AG04450 (cell line): ENCODE measurements at places on chromosomes 5 and 9.

DNA sequence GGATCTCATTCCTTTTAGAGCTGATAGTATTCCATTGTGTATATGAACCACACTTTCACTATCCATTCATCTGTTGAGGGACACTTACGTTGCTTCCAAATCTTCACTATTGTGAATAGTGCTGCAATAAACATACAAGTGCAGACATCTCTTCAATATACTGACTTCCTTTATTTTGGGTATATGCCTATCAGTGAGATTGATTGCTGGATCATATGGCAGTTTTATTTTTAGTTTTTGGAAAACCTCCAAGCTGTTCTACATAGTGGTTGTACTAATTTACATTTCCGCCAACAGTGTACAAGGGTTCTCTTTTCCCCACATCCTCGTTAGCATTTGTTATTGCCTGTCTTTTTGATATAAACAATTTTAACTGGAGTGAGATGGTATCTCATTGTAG, 33.8 kb upstream of the LECT2 start:
- DNase-seq: no peak

GRCh38 chr9:89648247-89649000, 43.6 kb downstream of the GADD45G start:
- no peak for DNase-seq

- DNase-seq: no peak
Measured at GRCh38 chr5:174523311-174524071, 200.9 kb upstream of the MSX2 start.

DNA sequence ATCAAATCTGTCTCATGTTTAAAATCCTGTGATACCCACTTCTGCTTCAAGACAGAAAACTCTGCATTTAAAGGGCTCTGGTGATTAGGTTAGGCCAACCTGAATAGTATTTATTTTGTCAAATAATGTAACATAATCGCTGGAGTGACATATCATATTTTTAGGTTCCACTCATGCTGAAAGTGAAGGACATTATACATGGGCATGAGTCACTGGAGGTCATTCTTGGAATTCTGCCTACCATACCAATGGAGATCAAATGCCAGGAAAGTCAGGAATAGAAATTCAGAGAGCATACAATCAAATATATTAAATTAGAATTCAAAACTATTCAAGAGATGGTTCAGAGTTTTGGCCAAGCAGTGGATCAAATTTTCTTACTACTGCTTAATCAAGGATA, 97.1 kb upstream of the PRSS3 start:
- DNase-seq: no peak

DNA sequence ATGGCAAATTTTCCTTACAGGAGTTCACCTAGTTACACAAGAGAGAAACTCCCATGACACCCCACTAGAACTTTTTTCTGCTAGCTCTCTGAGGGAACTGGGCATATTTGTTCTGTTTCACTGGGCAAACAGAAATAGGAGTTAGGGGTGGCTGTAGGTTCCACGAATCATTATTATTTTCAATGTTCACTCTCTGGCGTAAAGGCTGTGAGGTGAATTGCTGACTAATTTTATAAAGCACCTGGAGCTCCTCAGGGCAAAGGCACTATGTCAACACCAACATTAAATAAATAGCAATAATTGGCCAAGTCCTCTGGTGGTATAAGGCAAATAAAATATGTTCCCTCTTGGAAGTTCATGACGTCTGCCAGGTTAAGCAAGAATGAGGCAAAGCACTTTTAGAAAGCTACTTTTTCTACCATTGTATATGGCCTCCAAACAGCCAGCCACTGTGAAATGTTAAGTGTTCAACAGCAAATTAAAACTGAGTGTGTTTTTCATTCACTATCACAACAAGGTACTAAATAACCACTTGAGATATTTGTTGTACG, 344.6 kb downstream of the PDE4D start:
- DNase-seq: no peak

GRCh38 chr5:179825655-179826182, 5.0 kb downstream of the SQSTM1 start:
- no peak for DNase-seq

GRCh38 chr5:65766781-65767180, 44.8 kb downstream of the NLN start:
- no peak for DNase-seq

GRCh38 chr5:142826741-142827492, 56.7 kb downstream of the ARHGAP26 start:
- no peak for DNase-seq

GRCh38 chr9:129954868-129955550, 88.0 kb downstream of the FNBP1 start:
- no peak for DNase-seq

DNA sequence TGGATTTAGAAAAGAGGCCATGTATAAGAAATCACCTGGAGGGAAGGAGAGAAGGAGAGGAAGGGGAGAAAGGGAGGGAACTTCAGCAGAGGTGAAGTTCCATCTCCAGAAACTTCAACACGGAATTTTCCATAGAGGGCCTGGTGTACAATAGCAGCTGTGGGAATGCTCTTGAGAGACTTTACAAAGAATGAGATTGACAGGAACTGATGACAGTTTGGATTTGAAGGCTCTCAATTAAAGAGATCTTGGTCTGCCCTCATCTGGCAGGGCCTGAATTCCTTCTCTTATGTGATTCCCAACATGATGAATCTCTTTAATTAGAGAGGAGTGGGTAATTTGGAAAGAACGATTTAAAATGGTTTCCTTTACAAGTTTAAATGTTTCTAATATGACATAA, 143.5 kb downstream of the MLLT3 start:
- no peak for DNase-seq

GRCh38 chr5:82512025-82512424, 233.9 kb upstream of the RPS23 start:
- DNase-seq: no peak

- peak; percentile 61 for DNase-seq
Measured at GRCh38 chr5:170100066-170100943, 5.4 kb upstream of the FOXI1 start.

DNA sequence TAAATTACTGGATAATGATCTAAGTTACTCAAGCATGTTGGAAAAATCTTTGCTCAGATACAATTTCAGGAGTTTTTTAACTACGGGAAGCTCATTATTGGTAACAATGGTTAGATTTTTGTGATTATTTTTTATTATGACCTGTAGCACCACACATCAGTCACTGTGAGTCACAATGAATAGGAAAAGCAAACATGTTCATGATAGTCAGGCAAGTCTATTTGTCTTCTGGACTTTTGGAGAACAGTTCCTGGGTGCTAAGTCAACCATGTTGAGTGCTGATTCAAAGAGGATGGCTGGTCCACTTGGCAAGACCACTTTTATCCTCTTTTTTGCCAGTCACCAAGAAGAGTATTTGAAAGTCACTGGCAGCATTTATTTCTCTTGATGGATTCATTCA, 403.2 kb downstream of the KIF4B start:
- no peak for DNase-seq

DNA sequence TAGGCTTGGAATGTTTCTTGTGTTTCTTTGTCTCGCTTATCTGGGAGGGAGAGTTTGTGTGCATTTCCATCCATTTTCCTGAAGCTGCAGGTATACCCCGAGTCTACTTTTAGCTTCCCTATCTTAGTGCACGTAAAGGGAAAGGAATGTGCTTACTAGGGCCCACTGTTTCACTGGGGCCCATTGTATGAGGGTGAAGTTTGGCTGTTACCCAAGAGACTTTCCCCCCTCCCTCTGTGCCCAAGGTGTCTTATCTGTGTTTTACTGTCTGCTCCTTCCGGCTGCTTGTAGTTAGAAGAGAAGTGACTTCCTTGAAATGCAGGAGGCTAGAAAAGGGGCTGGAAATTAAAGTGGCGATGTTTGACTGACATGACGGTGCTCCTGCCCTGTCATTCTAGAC, 12.1 kb upstream of the BTNL3 start:
- DNase-seq: no peak

DNA sequence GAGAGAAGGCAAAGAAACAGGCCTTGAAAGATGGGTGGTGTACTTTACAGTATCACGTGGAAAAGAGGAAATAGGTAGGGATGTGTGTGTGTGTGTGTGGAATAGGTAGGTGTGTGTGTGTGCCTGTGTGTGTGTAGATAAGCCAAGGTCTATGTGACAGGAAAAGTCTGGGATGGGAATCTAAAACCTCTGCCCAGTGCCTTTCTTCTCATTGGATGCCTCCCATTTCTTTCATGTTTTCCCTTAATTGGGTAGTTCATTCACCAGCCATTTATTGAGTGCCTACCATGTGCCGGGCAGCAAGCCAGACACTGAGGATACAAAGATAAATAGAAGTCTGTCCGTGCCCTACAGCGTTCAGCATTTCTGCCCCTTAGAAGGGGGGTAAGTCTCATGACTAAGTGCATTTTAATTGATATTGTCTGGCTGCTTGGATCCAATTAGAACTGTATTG, 1.0 kb downstream of the URM1 start:
- no peak for DNase-seq

GRCh38 chr5:172524573-172525021, 70.3 kb upstream of the SH3PXD2B start:
- DNase-seq: no peak

DNA sequence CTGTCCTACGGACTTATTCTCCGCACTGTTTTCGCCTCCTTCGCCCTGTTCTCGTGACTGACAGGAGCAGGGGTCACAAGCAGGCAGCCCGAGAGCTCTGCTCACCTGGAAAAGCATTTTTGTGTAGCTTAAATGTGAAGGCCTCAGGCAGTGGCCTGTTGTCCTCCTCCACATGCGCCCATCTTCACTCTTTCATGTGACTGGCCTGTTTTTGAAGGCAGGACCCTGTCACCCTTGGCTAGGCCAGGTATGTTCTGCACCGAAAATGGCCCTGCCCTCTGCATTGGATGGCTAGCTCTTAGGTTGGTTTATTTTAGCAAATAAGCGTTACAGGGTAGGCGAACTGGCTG, 614 bp upstream of the CPLANE1 start:
- no peak for DNase-seq

- DNase-seq: no peak
Measured at GRCh38 chr5:157835041-157835440, 23.9 kb downstream of the CLINT1 start.

DNA sequence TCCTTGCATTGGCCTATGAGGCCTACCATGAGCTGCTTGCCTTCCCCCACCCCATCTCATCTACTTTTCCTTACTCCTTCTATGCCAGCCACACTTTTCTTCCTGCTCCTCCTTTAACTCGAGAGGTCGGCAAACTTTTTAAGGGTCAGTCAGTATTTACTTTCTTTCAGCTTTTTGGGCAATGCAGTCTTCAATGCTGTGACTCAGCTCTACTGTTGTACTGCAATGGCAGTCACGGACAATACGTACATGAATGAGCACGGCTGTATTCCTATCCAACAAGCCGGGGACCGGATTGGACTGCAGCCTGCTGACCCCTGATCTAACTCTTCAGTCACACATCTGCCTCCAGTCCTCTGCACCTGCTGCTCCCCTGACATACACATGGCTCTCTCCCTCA, 602 bp upstream of the ACTL7A start:
- DNase-seq: no peak

- no peak for DNase-seq
Measured at GRCh38 chr9:14640294-14640693, 52.9 kb downstream of the ZDHHC21 start.

DNA sequence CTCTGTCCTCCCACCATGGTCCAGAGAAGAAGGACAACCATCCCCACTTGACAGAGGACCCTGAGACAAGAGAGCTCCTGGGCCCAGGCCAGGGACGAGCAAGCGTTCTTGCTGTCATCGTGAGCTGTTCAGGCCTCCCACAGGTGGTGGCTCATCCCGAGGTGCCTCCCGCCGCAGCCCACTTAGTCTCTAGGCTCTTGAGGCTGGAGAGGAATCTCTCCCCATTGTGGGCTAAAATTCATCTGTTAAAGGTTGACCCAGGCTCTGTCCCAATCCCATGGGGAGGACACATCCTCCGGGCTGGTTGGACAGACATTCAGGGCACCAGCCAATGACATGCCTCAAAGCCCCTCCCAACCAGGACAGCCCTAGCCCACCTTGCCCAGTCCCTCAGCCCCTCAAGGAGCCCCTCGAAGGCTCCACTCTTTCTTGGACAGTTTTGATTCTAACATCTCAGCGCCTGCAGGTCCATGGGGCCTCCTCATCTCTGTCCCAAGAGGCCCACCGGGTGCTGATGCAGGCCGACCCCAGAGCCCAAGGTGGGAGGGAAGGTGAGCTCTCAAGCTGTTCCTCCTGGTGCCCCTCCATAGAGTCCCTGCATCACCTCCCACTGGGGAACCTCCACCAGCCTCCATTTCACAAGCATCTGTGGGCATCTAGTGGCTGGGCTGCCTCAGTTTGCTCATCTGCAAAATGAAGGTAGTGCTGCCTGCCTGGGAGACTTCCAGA, 52.9 kb downstream of the BARX1 start:
- no peak for DNase-seq

- DNase-seq: no peak
Measured at GRCh38 chr9:21560281-21560745, 78.2 kb upstream of the IFNE start.

GRCh38 chr5:67033880-67034651, 162.5 kb downstream of the CD180 start:
- no peak for DNase-seq

DNA sequence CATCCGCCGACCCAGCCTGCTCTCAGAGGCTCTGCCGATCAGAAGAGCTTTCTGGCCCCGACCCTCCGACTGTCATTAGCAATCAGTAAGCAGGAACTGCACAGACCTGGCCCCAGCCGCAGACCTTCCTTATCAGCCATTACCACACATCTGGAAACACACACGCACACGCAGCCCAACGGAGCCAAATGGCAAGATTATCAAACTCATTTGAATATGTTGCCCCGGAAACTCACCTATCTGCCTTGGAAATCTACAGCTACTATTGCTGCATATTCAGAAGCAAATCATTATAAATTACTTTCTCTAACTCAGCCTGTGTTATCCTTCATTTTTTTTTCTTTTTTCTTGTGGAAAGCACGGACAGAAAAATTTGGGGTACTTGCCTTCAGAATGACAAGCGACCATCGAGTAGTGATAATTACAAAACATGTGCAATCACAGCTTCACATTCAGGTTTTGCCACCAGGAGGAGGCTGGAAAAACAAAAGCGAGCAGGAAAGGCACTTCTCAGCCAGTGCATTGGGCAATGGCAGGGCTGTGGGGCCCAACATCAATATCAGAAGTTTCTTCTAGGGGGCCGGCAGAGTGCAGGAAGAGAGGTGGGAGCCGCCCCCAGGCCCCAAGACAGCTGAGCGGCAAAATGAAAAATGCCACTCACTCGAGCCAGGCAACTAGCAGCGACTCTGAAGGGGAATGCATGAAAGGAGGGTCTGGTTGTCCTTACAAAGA, 122.3 kb downstream of the VAV2 start:
- DNase-seq: no peak

GRCh38 chr5:75536694-75537360, 25.1 kb downstream of the POLK start:
- no peak for DNase-seq

DNA sequence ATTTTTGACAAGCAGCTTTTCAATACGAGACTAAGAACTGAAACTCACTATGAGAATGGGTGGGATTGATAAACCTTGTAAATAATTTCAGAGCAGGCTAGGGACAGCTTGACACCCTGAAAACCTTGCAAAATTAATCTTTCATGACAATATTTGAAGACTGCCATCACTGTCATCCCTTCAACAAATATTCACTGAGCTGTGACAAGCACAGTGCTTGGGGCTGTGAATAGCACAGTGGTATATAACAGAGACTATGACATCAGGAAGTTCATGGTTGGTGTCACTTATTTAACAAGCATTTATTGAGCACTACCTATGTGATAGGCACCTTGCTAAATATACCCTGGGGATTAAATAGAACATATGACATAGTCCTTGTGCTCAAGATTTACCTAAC, 741.0 kb upstream of the RIOK2 start:
- DNase-seq: no peak
